Activated naive CD4-positive, alpha-beta T cell treated with anti-CD3 and anti-CD28 coated beads for 36 hours (primary cell): ENCODE measurements at places on chromosomes 16 and 17.

GRCh38 chr16:82464187-82464586 lies 162.6 kb upstream of the CDH13 start:
- no peak for DNase-seq

DNA sequence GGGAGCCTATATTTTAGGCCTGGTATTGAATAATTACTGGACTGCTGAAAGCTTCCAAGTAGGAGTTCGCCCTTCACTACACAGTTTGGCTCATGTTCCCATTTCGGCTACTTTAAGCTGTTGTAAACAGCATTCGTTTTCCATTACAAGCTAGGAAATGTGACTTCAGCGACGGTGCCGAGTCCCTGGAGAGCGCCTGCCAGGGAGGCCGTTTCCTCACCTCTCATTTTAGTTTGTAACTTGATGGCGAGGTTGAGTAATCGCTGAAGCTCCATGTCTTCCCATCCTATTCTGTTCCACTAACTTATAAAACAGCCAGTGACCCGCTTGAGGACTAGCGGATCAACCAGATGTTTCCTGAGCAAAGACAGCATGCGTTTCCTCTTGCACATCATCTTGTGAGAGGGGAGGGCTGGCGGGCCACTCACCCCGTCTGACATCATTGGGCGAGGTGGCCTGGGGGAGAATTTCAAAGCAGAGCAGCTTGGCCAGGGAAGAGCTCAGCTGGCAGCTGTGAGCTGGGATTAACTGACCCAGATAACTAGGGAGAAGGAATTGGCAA lies 32.9 kb downstream of the PCTP start:
- DNase-seq: no peak

- no peak for DNase-seq
These were observed 160.0 kb downstream of the TANC2 start for GRCh38 chr17:63125987-63126386.

GRCh38 chr17:57370619-57371018 lies 114.3 kb downstream of the MSI2 start:
- no peak for DNase-seq

- DNase-seq: no peak
These were observed 22.2 kb downstream of the CARD14 start for GRCh38 chr17:80191865-80192661.

DNA sequence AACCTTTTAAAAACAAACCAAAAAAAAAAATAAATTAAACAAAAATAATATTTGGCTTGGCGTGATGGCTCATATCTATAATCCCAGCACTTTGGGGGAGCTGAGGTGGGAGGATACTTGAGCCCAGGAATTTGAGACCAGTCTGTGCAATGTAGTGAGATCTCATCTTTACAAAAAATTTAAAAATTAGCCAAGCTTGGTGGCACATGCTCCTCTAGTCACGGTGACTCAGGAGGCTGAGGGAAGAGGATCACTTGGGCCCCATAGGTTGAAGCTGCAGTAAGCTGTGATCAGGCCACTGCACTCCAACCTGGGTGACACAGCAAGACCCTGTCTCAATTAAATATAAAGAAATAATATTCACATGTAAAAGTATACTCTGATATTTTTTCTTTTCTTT lies 12.2 kb downstream of the GNGT2 start:
- no peak for DNase-seq
